ENCODE measurements at places on chromosomes 13 and 19.
A peak's percentile ranks its signal among the peaks of the same experiment; 100 is the strongest.

DNA sequence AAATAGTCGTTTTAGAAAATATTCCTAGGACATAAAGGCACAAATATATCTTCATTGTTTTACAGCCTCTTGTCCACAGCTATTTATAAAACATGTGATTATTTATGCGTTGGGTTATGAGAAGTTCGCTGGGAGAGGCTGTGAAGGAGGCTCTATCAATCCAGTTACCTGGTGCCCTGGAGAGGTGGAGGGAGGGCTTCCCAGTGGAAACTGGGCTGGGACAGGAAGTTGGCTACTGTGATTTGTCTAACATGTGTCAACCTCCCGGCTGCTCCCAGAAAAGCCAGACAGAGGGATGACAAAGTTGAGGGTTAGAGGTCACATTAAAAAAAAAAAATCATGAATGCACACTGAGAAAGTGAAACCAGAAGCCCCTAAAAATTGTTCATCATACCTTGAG lies 346.5 kb downstream of the ZNF536 start:
- DNase-seq: no peak

GRCh38 chr19:42292042-42292960 lies 9.6 kb upstream of the PRR19 start:
- DNase-seq: no peak

DNA sequence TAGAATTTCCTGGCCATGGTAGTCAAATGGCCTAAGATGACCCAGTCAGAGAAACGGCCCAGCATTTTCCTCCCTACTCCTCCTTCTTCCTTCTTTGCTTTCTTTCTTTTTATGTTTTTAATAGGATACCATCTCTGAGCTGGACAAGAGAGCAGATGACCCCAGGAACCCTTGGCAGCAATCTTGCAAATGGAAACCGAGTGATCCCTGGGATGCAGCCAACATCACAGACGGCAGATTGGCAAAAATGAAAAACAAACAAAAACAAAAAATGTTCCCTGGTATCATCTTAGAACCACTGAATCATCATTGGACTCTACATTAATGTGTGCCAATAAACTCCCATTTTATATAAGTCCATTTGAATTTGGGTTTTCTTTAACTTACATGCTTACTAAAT lies 424.4 kb downstream of the FGF14 start:
- no peak for DNase-seq

GRCh38 chr19:55678121-55678671 lies 3.2 kb downstream of the EPN1 start:
- DNase-seq: peak; percentile 90

- DNase-seq: peak; percentile 44
Measured at GRCh38 chr13:79485014-79485811, 4.3 kb downstream of the NDFIP2 start.

GRCh38 chr13:73849292-73849691 lies 284.9 kb downstream of the KLF12 start:
- DNase-seq: no peak

DNA sequence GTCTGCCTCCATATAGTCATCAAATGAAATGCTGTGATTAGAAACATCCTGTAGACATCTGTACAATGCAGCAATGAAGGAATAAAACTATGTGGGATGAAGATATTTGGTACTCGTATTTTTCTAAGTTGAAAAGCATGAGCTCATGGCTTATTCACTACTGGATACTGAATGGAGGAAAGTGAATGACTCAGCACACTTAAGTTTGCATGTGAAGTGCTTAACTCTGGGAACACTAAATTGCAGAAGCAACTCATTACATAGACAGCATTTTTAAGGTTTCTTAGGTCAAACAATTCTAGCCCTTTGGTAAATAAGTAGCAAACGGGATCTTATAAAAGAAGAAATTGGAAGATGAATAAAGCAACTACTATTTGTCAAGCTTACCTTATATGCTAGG lies 429.0 kb upstream of the MIR17HG start:
- DNase-seq: no peak

GRCh38 chr13:112828082-112828699 lies 138.4 kb downstream of the ATP11A start:
- DNase-seq: no peak

GRCh38 chr13:113122550-113123225 lies at the start of gene F10:
TSS of gene F10 (plus strand) at chr13:113122799. CDS start at chr13:113122856, 57 bp downstream.
- peak; percentile 90 for DNase-seq

DNA sequence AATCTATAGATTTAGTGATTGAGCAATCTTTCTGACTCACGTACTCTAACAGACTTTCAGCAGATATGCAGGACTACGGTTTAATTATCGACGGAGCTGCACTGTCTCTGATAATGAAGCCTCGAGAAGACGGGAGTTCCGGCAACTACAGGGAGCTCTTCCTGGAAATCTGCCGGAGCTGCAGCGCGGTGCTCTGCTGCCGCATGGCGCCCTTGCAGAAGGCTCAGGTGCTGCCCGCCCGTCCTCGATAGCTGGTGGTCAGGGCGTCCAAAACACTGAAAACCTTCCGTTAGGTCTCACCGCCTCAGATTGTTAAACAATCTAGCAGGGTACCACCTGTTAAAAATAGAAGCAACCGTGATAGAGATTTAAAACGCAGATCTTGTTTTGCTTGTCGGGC lies 113.2 kb upstream of the MCF2L start:
- no peak for DNase-seq

DNA sequence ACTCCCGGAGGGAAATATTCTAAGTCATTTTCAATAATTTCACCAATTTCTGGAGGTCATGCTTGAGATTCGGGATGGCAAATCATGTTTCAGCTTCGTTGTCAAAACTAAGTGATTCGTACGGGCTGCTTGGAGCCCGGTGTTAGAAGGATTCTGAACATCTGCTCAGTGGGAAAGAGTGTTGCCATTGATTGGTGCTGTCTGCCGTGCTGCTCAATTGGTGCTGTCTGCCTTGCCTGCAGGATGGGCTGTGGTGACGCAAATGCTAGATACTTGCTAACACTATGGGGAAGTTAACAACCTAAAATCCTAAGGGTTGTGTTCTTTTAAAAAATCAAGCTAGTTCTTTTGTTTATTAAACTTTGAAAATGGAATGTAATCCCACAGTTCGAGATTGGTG lies 17.3 kb upstream of the CACNG8 start:
- no peak for DNase-seq

DNA sequence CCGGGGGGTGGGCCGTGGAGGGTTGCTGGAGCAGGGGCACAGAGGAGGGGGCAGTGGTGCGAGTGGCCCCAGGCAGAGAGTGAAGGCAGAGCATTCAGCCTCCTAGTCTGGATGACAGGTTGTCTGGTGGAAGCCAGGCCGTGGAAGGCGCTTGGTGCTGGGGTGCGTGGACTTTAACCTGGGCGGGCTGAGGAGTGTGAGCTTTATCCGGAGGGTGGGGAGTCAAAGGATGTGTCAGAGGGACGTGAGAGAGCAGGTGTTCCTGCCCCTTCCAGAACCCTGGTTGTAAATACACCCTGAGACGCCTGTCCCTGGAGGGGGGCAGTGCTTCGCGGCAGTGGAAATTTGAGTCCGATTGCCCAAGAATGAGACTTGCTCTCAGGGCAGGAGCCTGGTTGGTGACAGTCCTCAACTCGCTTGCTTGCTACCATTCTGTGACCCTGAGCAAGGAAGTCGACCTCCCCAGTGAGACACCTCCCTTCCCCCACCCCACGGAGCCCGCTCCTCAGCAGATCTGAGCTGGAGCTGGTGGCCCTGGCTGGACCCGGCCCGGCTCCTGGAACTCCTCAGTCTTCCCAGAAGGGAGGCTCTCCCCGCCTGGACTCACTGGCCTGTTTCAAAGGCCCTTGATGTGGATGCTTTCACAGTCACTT lies 2.3 kb downstream of the SPPL2B start:
- DNase-seq: no peak

GRCh38 chr13:43143591-43143990 lies 120.2 kb downstream of the DNAJC15 start:
- DNase-seq: no peak

GRCh38 chr13:50915565-50915964 lies 6.0 kb downstream of the RNASEH2B start:
- no peak for DNase-seq

- DNase-seq: peak; percentile 73
Measured at GRCh38 chr13:20525601-20526544, at the start of gene CRYL1. TSS of gene CRYL1 (minus strand) at chr13:20525857. CDS start at chr13:20525794, 63 bp downstream.

DNA sequence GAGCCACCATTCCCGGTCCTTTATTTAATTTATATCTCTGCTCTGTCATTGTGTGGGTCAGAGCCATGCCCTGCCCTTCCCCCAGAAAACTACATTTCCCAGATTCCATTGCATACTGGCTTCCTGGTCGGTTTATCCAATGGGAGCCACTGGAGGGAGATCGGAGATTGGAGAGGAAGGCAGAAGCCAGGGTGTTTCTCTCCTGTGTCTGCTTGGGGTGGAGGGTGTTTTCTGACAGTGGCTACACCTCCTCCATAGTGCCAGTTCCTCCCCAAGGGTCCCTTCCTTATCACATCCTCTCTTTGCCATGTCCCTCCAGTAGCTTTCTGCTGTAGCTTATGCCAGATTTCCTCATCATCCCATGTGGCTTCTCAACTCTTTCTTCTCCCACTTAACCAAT lies 19.0 kb downstream of the OLFM2 start:
- no peak for DNase-seq

- DNase-seq: no peak
Measured at GRCh38 chr19:47378246-47378645, 29.1 kb downstream of the DHX34 start.

Measured in Peyer's patch (tissue), 4 donors.